ENCODE measurements at places on chromosomes 4 and X. TPM values are rescaled to one million over a fixed set of nuclear protein-coding genes. Genes with fewer than 3 reads are reported as not detected.

DNA sequence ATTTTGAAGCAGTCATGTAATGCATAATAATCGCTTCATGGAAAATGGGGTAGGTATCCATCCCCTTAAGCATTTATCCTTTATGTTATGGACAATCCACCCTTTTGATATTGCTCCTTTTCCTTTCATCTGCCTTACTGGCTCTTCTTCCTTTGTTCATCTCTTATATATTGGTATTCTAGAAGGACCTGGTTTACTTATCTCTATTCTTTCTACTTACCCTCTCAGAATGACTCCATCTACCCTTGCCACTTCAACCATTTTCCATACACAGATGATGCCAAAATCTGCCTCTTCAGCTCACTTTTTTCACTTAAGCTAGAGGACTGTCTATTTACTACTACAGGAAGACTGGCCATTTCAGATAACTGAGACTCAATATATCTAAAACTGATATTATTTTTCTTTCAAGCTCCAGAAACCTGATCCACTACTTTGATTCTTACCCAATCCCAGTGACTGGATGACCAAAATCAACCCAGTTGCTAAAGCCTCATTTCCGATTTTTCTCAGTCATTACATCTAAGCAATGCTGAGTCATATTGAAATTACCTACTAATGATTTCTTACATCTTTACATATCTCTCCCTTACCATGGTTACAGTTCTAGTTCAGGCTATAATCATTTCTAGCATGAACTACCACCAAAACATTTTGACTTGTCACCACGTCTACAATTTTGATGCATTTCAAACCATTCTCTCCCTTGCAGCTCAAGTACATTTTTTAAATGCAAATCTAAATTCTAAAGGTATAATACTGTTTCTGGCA is 93.7 kb downstream of the FAAH2 start:
- H3K36me3 ChIP-seq: no peaks in the 10 kb centered on the region
- H3K4me1 ChIP-seq: no peaks in the 10 kb centered on the region
- H3K4me3 ChIP-seq: no peak overlapping the region
- DNase-seq: no peak

Gene NIPAL1
- 2.3 TPM for polyA plus RNA-seq

DNA sequence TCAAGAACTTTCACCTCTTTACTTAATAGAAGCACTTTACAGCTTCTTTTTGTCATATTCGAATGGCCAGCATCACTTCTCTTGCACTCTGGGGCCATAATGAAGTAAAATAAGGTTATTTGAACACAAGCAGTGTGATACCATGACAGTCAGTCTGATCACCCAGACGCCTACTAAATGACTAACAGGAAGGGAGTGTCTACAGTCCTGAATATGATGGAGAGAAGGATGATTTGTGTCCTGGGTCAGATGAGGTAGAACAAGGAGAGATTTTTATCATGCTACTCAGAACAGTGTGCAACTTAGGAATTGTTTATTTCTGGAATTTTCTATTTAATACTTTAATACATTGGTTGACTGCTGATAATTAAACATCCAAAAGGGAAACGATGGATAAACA is 284.2 kb upstream of the F9 start:
- no peaks in the 10 kb centered on the region for H3K27me3 ChIP-seq
- no peak for DNase-seq
- H3K36me3 ChIP-seq: no peaks in the 10 kb centered on the region
- no peak overlapping the region for H3K4me3 ChIP-seq
- no peak overlapping the region for H3K27ac ChIP-seq

DNA sequence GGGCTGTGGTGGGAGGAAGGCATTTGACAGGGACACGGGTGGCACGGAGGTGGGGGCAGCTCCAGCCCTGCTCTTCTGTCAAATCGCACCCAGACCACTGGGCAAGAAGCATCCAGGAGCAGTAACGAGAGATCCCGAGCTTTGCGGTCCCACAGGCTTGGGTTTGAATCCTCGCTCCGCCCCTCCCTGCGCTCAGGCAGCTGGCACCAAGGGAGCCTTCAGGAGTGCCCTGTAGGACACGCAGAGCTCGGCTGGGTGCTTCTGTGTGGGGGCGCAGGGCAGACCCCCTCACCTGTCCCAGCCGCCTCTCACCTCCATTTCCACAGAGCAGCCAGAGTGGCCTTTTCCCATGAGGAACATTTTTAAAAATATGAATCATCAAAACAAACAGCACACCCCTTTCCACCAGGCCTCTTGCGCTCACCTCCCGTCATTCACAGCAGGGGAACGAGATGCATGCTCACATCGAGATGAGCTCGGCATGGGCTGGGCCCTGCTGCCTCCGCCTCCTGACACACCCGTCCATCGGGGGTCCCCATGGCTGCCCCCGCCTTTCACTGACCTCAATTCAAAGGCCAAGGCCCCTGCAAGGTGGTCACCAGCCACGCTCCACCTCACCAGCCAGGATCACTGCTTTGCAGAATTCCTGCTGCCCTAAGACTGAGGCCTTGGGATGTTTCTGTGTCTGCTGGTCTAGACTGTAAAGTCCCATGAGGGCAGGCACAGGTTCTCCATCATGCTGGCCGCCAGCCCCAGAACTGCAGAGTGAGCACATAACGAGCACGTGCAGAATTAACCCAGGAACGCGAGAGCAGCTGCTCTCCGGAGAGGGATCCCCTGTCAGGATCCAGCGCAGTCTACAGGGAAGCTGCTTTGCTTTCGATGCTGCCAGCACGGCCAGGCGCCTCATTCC is 52.7 kb downstream of the ACOX3 start:
- no peak for DNase-seq
- H3K4me1 ChIP-seq: peaks cover 6% of the 10 kb centered on the region
- no peak overlapping the region for H3K4me3 ChIP-seq
- H3K27ac ChIP-seq: no peak overlapping the region
